ENCODE measurements at places on chromosomes 6 and 20.

GRCh38 chr20:8783734-8784133, 285.2 kb upstream of the PLCB4 start:
- no peak for DNase-seq

- DNase-seq = no peak
Observed at GRCh38 chr20:58847463-58847862, 3.2 kb downstream of the GNAS-AS1 start.

GRCh38 chr6:37491171-37491829, 8.4 kb downstream of the CCDC167 start:
- DNase-seq = no peak

GRCh38 chr6:159376516-159377158, 207.4 kb downstream of the FNDC1 start:
- DNase-seq = no peak

- DNase-seq = no peak
Observed at GRCh38 chr20:13139459-13140150, 81.5 kb upstream of the ISM1 start.

DNA sequence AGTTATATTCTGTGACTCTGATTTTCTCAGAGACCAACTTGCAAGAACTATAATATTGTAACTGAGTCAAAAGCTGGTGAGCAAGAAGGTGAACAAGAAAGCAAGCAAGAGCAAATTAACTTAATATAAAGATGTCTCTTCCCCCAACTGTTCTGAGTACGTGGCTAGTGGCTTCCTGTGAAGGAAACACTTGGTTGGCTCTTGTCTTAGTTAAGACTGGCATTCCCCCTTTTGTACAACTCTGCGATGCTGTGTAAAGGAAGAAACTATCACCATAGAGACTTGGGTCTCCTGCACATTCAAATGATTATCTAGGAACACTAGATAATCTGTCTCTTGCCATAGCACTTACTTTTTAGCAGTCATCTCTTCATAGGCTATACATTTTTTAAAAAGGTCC, 47.3 kb upstream of the TNFAIP3 start:
- DNase-seq = no peak

DNA sequence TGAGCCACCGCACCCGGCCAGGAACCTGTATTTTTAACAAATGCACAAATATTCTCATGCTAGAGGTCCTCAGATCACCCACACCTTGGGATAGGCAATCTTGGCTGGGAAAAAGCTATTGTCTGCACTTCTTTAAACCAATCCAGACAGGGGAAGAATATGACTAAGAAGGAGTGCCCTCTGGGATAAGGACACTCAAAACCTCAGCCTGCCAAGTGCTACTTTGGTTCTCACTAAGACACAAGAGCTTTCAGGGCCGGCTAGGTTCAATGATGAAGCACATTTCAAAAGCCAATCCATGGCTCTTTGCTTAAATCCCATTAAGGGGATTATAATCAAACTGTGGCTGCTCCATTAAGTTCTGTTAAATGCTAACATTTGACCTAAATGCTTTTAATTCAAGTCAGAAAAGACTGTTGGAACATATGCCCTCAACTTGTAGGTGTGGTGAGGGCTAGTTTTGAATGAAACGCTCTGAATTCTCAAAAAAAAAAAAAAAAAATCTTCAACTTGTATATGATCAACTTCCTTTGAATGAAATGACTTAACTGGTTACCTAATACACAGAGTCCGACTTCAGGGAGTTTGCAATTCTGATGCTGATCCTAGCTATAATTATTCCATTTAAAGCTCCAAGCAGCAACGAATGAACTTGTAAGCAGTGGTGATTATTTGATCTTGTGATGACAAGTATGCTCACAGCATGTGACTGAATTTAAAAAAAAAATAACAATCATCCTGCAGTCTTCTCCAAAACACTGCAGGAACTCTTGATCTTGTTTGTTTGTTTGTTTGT, 56.6 kb downstream of the SLC23A2 start:
- DNase-seq = no peak

DNA sequence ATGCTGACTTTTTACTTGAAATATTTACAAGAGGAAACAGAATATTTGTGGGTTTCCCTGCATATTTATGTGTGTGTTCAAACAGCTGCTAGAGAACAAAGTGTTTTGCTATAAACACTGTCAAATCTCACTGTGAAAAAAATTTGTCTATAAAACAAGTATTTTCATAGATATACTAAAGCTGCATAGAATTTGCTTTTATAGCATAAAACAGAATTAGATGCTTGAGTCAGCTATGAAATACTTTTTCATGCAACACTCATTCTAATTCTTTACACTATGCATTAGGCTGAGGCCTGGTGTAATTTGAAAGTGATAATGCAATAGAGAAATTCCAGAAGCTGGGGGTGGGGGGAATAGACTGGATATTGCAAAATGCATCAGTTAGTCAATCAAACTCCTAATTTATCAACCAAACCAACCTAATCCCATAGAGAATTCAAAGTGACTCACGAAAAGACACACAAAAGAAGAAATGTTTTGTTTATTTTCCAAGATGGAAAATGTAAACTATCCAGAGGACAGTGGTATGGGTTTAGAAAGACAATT, 148.2 kb downstream of the LAMA2 start:
- peak; percentile 90 for DNase-seq

- no peak for DNase-seq
Observed at GRCh38 chr20:53539516-53539915, 54.1 kb downstream of the ZNF217 start.

GRCh38 chr20:34397096-34397495, 34.0 kb downstream of the ITCH start:
- DNase-seq = no peak

DNA sequence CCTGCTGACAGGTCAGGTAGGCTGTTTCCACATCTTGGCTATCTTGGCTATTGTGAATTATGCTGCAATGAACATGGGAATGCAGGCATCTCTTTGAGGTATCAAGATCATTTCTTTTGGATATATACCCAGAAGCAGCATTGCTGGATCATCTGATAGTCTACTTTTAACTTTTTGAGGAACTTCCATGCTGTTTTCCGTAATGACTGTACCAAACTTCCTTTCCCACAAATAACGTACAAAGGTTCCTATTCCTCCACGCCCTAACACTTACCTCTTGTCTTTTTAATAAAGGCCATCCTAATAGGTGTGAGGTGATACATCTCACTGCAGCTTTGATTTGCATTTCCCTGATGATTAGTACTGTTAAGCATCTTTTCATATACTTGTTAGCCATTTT, 338.7 kb upstream of the RUNX2 start:
- no peak for DNase-seq

GRCh38 chr6:108052706-108053105, 21.8 kb downstream of the OSTM1 start:
- no peak for DNase-seq

- DNase-seq = no peak
Observed at GRCh38 chr6:144474290-144474689, 189.2 kb downstream of the UTRN start.

GRCh38 chr6:150598401-150598800, 1.3 kb upstream of the PLEKHG1 start:
- no peak for DNase-seq

DNA sequence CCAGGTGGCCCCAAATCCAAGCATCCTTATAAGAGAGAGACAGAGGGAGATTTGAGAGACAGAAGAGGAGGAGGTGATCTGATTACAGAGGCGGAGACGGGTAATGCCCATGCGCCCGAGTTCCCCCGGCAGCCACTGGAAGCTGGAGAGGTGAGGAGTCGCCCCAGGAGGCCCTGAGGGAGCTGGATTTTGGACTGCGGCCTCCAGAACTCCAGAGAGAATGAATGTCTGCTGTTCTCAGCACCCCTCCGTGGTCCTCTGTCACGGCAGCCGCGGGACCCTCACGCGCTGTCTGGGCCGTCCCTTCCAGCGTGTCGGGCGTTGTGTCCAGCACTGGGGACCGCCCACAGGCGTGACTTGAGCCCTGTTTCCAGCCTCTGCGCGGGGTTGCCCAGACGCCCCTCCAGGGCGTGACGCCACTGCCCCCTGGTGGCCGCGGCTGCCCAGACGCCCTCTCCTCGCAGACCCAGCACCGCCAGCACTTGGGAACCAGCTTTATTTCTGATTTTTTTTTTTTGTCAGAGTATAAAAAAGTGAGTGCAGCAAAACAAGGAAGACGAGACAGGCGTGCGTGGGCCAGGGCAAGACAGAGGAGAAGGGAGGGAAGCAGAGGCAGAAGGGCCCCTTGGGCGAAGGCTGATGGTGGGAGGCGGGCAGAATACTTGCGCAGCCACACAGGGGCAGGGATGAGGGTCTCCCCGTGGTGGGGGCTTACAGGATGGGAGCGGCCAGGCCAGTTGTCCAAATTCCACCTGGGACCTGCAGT, 4.1 kb upstream of the ZNF512B start:
- DNase-seq = no peak

Data from AG09309 (cell line).